ENCODE measurements at places on chromosomes 1 and 21.

- DNase-seq, result no peak
These were observed 607.0 kb downstream of the NPHP4 start for GRCh38 chr1:5385096-5385799.

- DNase-seq, result no peak
These were observed 207.2 kb downstream of the PBX1 start for GRCh38 chr1:164765992-164766720.

- DNase-seq, result no peak
These were observed 86.8 kb upstream of the SERBP1 start for GRCh38 chr1:67517046-67517445.

GRCh38 chr1:46822248-46822826 lies 23.5 kb downstream of the CYP4B1 start:
- DNase-seq, result no peak

- DNase-seq, result no peak
These were observed 7.5 kb upstream of the YBX1 start for GRCh38 chr1:42674682-42675081.

GRCh38 chr1:203180611-203181330 lies 5.1 kb upstream of the MYBPH start:
- no peak for DNase-seq

Measured in right cardiac atrium (tissue), 5 donors.